GF-D8 (cell line): ENCODE measurements at places on chromosomes 6 and 20.
A peak's percentile ranks its signal among the peaks of the same experiment; 100 is the strongest.

GRCh38 chr20:36541227-36541767, at the start of gene MYL9:
Gene MYL9, plus strand, starts transcription at chr20:36541519. Its CDS starts 3,366 bp downstream, at chr20:36544885.
- DNase-seq, result no peak

DNA sequence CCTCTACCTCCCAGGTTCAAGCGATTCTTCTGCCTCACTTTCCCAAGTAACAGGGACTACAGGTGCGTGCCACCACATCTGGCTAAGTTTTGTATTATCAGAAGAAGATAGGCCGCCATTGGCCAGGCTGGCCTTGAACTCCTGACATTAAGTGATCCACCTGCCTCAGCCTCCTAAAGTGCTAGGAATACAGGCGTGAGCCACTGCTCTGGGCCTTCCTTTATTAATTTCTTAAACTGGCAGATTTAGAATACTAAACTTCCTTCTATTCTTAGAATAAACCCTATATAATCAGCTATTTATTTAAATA, 86.6 kb downstream of the HFE start:
- DNase-seq, result no peak

DNA sequence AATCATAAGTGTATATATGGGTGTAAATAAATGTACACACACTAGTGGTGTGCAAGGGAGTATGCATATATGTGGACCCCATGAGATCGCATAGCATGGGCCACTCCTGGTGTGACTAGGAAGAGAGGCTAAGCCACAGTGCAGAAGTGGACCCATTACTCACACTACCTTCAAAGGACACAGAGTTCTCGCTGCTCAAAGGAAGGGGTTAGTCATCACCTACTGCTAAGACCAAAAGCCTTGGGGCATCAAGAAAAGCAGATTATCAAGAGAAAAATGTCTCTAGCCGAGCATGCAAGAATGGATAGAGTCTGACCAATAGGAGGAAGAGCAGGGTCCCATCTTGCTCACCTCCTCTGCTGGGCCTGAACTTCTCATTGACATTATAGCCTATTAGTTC, 195.5 kb downstream of the MAFB start:
- no peak for DNase-seq

DNA sequence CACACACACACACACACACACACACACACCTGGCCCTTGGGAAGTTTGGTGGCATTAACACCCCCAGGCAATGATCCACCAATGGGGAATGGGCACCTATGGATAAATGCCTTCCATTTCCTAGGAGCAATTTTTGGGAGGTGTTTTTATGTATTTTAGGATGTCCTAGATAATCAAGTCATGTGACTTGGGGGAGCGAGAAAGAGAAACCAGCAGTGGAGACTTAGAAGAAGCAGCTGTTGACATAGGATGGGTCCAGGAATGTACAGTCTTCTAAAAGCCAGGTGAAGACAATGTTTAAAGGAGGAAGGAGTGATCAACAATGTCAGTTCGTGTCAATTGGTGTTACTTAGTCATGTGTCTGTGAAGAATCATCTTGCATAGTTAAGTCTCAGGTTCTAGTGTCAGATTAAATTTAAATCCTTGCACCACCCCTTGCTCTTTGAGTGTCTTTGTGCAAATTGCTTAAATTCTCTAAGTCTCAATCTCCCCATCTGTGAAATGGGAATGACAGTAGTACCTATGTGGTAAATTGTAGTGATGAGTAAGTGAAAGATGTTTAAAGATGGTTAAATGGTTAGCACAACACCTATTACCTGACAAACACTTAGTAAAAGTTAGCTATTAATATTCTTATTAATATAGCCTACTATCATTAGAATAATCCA, 4.4 kb upstream of the SLC35B3 start:
- DNase-seq, result no peak

GRCh38 chr6:116280161-116280932, 617 bp upstream of the TSPYL1 start:
- no peak for DNase-seq

GRCh38 chr6:136427378-136427717, 122.9 kb downstream of the MAP7 start:
- no peak for DNase-seq

- DNase-seq, result no peak
Observed at GRCh38 chr6:113414511-113414910, 442.6 kb upstream of the MARCKS start.

DNA sequence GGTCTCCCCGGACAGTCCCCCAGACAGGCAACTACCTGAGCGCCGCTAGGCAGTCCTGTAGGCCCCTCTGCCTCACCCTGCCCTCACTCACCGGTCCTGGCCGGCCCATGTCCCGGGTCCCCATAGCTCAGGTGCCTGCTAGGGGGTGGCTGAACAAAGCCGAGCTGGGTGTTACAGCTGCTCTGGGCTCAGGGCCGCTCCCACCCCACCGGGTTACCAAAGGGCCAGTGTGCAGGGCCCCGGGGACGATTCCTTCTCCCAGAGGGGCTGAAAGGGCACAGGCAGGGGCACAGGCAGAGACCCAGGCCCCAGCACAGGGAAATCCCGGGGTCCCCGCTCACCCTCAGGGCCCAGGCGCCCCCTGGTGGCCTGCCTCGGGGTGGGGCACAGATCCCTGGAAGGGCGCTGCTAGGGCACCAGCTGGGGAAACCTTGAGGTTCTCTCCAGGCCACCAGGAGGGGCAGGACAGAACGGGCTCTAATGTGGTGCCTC, 118.4 kb downstream of the GRM4 start:
- no peak for DNase-seq

GRCh38 chr6:34757687-34758274, 476 bp downstream of the SNRPC start:
- no peak for DNase-seq

DNA sequence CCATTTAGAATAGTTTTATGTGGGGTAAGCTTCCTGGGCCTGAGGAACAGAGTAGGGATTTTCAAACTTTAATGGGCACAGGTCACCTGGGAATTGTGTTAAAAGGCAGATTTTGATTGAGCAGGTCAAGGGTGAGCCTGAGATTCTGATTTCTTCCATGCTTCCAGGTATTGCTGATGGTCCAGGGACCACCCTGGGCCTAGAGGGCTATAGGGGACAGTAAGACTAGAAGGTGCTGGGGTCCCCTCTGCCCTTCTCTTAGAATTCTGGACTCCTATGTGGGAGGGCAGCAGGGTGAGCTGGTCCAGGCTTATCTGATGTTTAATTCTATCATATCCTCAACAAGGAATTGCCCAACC, 2.6 kb downstream of the DDR1 start:
- no peak for DNase-seq

- peak; percentile 93 for DNase-seq
Observed at GRCh38 chr6:24774696-24775519, at the start of gene GMNN. Gene GMNN, plus strand, starts transcription at chr6:24774937. Its CDS starts 2,310 bp downstream, at chr6:24777247.

- no peak for DNase-seq
Observed at GRCh38 chr6:128403618-128404444, 116.6 kb downstream of the PTPRK start.

- no peak for DNase-seq
Observed at GRCh38 chr20:7214081-7214740, 446.7 kb downstream of the BMP2 start.

- no peak for DNase-seq
Observed at GRCh38 chr20:47578543-47578942, 76.9 kb downstream of the NCOA3 start.

DNA sequence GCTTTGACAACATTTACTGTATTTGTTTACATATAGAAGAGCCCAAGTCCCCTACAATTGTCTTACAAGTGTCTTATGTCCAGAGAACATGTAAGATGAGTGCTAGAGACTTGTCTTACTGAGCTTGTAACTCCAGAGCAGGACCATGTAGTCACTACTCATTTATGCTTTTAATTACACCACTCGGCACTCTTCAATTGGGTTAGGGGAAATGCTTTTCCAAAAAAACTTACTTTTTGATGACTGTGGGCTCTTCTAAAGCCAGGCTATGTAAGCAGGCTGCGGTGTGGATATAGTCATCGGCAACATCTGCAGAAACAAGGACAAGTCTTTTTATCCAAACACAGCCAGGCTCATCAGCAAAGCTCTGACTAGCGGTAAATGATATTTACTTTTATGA, 18.7 kb downstream of the SNX5 start:
- no peak for DNase-seq

GRCh38 chr6:148761527-148762011, 14.7 kb downstream of the UST start:
- DNase-seq, result no peak

- DNase-seq, result no peak
Observed at GRCh38 chr6:32932132-32932868, 8.5 kb downstream of the HLA-DMB start.

GRCh38 chr6:154428897-154429296, 72.3 kb upstream of the IPCEF1 start:
- DNase-seq, result no peak

GRCh38 chr6:6683969-6684833, 95.7 kb downstream of the LY86 start:
- DNase-seq, result no peak

DNA sequence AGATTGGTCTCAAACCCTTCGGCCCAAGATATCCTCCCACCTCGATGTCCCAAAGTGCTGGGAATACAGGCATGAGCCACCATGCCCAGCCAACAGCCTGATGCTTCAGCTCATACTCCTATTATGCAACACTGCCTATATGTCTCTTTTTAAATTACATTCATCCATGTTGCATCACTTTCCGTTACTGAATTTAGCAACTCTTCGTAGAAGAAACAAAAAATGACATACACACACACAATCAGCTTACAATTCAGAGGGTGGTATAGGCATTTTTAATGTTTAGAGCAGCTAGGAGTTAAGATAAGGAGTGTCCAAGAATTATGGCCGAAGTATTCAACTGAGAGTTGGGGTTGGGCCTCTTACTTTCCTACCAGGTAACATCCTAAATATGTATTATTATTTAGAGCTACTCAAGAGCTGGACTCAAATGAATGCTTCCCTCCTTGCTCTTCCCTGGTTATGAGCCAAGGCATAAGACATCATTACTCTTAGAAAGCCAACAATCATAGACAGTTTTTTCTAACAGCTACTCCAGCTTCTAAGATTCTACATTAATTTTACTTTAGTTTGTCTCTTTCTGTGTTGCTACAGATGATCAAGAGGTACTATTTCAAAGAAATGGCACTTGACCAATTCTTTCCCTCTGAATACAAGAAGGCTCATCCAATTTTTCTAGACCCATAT, 62.0 kb upstream of the BMP5 start:
- no peak for DNase-seq

DNA sequence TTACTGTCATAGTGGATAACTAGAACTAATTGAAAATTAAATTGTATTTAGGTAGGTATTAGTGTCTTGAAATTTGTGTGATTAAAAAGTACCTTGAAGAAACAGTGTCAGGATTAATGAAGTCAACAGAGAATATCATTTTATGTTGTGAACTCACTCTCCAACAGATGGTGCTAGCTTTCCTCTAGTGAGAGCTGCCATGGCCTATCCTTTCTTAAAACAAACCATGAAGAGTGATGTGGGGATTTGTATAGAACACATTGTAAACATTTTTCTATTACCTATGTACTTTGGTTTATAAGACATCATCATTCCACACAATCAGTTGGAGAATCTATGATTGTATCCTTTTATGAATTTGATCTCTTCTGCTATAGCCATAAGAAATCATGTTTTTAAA, 4.8 kb upstream of the SRSF12 start:
- no peak for DNase-seq

DNA sequence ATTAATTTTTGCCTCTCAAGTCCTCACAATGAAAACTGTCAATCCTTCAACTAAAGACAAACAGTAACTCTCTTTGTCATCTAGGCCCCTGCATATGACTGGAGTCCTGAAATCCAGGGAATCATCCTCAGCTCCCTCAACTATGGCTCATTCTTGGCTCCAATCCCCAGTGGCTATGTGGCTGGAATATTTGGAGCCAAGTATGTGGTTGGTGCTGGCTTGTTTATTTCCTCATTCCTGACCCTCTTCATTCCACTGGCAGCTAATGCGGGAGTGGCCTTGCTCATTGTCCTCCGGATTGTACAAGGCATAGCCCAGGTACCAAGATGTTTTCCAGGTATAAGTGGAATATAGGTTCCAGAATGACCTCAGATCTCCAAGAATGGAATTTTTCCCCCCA, 15.4 kb downstream of the SLC17A4 start:
- no peak for DNase-seq

DNA sequence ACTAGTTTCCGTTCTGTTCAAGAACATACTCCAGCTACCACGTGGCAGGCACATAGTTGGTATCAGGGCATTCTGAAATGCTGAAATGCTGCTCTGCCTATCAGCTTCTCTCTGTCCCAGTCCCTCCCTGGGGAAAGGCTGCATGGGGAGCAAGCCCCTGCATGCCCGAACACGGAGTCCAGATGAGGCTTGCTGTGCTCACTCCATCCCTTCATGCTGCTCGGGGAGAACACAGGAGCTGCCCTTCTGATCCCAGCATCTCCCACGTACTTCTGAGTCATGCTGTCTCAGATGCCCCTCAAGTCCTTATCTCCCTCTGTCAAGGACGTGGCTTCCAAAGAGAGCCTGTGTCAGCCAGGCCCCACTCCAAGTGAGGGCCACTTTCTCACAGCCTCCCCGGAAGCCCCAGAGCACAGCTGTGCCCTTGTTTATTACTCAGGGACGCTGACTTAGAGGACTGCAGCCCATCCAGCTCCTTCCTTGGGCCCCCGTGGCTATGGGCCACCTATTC, 29.4 kb downstream of the THBS2 start:
- DNase-seq, result no peak

- DNase-seq, result no peak
Observed at GRCh38 chr20:15627501-15627903, 945.7 kb downstream of the KIF16B start.

- no peak for DNase-seq
Observed at GRCh38 chr6:70616728-70617260, 50.1 kb downstream of the SDHAF4 start.

DNA sequence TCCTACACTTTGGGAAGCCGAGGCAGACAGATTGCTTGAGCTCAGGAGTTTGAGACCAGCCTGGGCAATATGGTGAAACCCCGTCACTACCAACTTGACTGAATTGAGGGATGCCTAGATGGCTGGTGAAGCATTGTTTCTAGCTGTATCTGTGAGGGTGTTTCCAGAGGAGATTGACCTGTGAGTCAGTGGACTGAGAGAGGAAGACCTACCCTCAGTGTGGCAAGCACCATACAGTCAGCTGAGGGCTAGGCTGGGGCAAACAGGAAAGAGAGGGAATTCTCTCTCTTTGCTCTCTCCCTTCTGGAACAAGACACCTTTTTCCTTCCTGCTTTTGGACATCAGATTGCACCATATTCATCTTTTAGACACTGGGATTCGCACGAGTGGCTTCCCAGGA, 3.7 kb upstream of the ZUP1 start:
- no peak for DNase-seq

DNA sequence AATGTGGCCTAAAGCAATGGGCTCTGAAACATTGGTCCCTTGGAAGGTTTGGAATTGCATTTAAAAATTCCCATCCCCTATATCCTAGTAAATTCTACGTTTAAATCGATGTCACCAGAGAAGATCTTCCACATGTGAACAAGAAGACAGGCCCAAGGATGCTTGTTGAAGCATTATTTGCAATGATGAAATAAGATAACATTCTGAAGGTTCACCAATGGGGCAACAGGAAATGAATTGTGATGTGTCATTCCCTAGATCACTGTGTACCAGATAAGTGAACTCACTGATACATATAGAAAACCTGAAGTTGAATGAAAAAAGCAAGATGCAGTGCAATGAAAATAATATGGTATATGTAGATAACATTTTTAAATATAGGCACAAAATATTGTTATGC, 464.3 kb upstream of the BTBD3 start:
- peak; percentile 30 for DNase-seq
